ENCODE measurements at places on chromosomes 12 and 14.

GRCh38 chr12:18084080-18084479, 5.9 kb downstream of the RERGL start:
- no peak for DNase-seq

GRCh38 chr12:132825089-132825488, 3.6 kb downstream of the GOLGA3 start:
- DNase-seq: no peak

DNA sequence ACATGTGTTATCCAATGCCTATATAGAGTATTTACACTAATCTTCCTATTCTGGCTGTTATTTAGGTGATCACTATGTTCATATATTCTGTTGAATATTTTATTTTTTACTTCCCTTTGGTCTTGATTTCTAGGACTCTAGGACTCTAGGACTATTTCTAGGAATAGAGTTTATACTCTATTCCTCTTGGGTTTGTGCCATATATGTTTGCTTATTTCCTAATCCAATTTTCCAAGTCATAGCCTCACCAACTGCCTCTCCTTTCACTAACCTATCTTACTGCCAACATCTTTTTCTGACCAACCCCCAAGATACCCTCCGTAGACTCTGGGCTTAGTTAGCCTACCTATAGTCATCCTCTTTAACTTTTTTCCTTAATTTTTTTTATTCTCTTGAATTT, 28.5 kb downstream of the ARF6 start:
- DNase-seq: no peak

DNA sequence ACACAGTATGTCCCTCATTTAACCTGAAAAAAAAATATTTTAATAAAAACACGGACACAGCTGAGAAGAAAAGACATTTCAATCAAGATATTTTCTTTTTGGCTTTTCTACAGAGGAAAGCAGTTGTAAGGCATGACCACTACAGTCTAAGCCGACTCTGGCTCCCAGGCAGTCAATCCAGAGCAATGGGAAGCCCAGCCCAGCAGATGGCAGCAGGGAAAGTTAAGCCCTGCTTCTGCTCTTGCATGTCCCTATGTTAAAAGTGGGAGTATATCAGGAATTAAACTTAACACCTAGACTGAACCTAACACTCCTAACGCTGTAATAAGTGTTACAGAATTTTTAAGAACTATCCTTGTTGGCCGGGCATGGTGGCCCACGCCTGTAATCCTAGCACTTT, 19.5 kb upstream of the HAL start:
- no peak for DNase-seq

- peak; percentile 57 for DNase-seq
Measured at GRCh38 chr12:5965950-5966383, 20.9 kb upstream of the ANO2 start.

DNA sequence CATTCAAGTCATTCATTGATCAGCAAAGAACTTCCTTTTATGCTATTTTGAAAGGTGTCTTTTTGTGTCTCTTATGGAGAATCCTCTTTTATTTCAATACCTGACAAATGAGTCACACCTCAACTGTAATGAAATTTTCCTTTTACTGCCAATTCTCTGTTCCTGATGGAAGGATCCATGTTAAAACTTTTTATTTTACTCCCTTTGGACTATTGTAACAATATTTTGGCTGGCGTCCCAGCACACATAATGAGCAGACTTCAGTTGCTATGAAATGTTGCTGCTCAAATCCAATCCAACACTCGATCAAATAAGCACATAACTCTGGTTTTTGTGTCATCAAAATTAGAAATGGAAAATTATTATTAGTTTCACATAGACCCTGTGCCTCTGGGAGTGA, 21.9 kb upstream of the SLC15A5 start:
- DNase-seq: no peak

GRCh38 chr12:130860311-130860710, 11.6 kb upstream of the RAN start:
- DNase-seq: no peak

DNA sequence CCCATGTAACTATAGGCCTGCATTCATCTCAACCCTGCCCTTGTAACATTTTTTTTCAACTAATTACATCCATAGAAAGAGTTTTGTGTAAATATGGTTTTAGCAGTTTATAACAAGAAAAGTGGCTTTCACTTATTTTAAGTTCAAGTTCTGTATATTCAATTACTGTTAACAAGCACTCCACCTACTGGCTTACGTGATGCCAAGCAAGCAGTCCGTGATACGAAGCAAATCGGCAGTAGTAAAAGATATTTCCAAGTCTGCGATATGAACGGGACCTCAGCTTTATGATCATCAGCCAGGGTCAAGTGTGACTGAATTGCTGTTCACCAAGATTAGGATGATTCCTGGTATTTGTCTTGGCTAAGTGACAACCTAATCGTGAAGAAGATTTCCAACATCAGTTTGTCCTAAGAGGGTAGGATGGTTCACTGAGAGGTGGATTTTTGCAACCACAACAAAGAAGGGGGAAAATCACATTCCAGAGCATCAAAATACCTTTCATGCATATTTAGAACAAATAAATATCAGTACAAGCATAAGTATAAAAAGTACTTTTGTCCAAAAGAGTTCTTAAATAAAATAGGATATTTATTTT, 456.2 kb downstream of the FOXG1 start:
- no peak for DNase-seq

DNA sequence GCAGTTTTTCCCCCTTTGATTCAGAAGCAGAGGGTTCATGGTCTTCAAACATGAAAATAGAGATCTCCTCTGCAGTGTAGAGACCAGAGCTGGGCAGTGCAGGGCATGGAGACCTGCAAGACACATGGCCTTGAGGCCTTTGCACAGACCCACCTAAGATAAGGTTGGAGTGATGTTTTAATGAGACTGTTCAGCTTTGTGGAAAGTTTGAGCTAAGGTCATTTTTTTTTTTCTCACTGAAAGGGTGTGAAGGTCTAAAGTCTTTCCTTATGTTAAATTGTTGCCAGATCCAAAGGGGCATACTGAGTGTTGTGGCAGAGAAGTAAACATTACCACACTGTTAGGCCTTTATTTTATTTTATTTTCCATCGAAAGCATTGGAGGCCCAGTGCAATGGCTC, 185.1 kb downstream of the MSRB3 start:
- DNase-seq: no peak

DNA sequence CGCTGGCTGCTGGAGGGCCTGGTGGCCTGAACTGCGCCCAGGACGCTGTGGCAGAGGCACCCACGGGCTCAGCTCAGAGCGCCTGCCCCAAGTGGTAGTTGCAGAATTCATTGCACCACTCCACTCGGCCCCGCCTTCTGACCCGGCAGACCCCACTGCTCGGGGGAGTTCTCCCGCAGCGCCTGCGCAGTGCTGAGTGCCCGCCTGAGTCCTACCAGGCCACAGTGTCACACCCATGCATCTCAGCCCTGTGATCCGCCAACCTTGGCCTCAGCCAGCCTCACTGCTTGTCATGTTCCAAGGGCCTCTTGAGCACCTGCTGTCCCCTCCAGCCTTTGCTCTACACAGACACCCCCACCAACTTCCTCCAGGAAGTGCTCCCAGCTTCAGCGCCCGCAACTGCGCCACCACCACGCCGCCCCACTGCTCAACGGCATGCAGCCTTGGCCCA, 12.2 kb downstream of the DEGS2 start:
- peak; percentile 73 for DNase-seq

- DNase-seq: no peak
Measured at GRCh38 chr14:100553471-100553870, 33.7 kb downstream of the BEGAIN start.

GRCh38 chr12:120651821-120652220, 11.4 kb downstream of the CABP1 start:
- no peak for DNase-seq

GRCh38 chr14:20601522-20601921, 10.3 kb upstream of the RNASE12 start:
- DNase-seq: no peak

GRCh38 chr14:81234278-81234677, 13.5 kb upstream of the GTF2A1 start:
- DNase-seq: no peak

Data from CD8-positive, alpha-beta memory T cell (primary cell).